ENCODE measurements at places on chromosomes 6 and 20.

GRCh38 chr6:55282115-55282514 lies 45.2 kb upstream of the GFRAL start:
- no peak for DNase-seq

DNA sequence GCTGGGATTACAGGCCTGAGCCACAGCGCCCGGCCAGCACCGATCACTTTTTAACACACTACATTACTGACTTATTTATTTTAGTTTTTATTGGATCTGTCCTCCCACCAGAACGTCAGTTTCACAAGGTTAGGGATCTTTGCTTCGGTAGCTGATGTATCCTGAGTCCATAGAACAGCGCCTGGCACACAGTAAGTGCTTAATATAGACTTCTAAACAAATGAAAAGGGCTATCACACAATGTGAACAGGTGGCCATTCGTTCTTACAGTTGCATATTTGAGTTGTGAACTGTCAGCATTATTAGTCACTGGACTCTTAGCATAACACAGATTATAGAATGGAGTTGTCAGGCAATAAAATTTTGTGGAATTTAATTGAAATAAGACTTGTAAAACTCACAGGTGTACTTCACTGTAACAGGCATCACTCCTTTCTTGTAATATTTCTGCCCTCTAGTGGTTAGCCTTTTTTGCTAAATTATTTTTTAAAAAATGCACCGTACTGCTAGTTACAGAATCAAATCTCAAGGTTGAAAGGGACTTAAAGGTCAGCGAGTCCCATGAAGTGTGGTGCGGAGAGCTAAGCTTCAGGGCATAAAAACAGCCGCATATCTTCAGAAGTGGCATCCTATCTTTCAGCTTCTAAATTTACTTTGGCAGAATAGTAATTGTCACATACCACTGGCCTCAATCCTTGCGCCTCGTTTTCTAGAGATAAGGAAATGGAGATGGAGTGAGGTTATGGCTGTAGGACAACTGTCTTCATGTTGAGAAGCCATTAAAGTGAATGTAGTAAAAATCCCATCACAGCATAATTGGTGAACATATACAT lies 3.4 kb upstream of the TBC1D7 start:
- no peak for DNase-seq

GRCh38 chr6:30483677-30484279 lies 5.5 kb upstream of the HLA-E start:
- DNase-seq = peak; percentile 20

DNA sequence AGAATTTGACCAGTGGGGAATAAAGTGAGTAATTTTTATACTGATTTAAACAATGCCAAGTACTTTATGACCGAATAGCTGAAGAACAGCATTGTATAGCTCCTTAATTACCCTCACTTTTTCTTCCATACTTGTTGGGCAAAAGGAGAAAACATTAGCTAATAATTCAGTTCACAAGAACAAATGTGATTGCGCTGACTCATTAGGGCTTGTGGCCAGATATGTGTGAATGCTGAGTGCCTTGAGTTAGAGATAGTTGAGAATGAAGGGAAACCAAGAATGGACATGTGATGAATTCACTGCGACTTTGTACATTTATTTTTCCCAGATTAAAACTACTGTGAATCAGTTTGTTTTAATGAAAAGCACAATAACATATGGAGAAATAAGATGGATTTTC lies 669.4 kb downstream of the TFAP2A start:
- DNase-seq = no peak

DNA sequence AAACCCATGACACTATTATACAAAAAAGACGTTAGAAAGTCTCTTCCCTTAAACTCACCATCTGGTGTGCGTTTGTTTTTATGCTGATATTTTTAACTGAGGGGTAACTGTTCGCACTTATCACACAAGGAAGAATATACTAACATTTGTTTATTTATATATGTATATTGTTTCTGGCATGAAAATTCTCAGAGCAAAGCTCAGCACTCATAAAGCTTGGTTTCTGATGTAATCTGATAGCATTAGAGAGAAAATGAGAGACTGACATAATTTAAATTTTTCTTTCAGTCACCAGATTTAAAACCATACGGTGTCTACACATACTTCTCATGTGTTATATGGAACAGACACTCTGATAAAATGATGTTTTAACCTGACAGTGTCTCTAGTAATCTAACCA lies 6.9 kb downstream of the BLOC1S5 start:
- DNase-seq = no peak

All from epithelial cell of proximal tubule (primary cell).